Stimulated activated naive CD8-positive, alpha-beta T cell treated with anti-CD3 and anti-CD28 coated beads, Interleukin-15, Interleukin-2, amounts not matched to agents 100 U/mL and 50 U/mL, for 24 hours (primary cell): ENCODE measurements at places on chromosomes 2 and 18.
A peak's percentile ranks its signal among the peaks of the same experiment; 100 is the strongest.

DNA sequence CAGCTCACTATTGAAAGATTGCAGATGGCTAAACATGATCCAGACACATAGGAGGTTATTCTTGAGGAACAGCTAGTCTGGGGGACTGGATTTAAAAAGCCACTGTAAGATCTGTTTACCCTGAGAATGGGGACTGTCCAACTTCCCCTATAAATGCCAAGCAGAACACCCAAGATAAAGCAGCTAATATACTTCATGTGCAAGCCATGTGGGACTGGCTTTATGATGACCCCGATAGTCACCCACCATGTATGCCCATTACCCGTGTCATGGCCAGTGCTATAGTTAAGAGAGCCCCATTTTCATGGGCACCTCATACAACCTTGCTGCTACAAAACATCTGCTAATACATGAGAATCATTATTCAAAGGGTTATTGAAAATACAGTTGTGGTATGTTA is 16.0 kb downstream of the YPEL5 start:
- no peak for DNase-seq

DNA sequence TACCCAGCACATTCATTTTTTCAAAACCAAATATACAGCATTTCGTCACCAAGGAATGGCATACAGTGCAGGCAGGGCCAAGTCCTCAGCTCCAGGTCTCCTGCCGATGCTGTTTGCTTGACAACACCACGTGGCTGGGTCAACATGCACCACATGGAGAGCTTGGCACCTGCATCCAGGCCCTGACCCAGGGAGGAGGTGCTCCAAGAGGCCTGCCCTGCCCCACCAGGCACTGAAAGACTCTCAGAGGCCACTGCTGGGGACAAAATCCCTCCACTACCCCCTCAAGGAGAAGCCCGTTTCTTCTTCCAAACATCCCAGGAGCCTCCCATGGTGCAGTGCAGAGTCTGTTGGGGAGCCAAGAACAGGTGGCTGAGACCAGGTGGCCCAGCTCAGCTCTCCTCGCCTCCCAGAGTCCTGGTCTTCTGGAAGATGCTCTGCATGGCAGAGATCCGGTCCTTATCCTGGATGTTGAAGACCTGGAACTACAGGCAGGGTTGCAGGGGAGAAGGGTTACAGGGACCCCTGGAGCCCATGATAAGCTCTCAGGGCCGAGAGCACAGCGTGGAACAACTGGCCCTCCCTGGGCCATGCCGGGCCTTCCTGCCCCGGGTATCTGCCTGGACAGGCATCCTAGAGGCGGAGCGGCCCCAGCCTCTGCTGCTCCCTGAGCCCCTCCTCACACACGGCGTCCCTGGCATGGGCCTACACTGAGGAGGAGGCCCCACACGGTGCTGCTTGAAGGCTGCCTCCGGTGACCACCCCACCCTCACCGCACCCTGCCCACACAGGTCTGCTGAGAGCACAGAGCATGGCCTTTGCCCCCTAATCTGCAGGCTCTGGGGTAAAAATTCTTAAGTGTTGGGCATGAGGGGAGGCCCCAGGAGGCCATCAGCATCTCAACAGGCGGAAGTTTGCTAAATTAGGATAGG is 9.0 kb downstream of the MAB21L4 start:
- DNase-seq: no peak

DNA sequence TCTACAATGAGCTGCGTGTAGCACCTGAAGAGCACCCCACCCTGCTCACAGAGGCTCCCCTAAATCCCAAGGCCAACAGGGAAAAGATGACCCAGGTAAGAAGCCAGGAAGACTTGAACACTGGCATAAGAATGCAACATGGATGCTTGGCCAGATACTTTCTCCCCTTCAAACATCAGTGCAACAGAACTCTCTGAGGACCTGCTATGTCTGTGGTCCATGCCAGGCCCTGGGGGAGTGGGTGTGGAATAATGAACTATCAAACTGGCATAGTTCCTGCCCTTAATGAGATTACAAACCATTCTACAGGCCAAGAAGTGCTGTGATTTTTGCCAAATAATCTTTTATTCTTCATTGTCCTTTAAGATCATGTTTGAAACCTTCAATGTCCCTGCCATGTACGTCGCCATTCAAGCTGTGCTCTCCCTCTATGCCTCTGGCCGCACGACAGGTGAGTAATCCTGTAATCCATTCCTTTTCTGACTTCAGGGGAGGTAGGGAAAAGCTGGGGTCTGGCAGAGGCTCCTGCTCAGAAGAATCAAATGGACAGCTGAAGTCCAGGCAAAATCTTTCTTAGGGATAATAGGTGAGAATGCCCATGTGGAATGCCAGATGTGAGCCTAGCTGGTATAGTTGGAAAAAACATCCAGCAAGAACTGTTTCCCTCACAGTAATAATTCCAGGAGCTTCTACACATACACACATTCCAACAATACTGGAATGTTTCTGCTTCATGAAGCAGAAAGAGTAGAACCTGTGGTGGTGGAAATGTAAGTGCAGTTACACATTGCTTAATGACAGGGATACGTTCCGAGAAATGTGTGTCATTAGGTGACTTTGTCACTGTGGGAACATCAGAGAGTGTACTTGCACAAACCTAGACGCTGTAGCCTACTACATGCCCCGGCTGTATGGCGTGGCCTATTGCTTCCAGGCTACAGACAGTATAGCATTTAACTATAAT is 16.2 kb downstream of the ACTG2 start:
- DNase-seq: no peak

DNA sequence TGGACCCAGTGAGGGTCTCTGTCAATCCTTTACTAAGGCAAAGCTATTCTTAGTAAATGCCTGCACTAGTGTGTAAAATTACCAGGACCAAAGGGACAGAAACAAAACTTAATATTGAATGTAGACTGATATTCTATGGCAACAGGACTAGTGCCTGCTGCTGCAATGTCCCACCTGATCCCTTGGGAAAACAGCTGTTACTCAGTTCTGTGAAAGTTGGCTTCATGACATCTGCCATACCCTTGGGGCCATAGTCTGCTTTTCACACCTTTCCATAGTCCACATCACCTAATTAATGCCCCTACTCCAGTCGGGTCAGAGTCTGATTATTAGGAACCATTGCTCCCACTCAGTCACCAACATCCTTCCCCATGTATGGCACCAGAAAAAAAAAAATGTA is 14.5 kb downstream of the DNAJC27 start:
- DNase-seq: no peak

- DNase-seq: no peak
Measured at GRCh38 chr2:66815886-66816285, 381.0 kb downstream of the MEIS1 start.

GRCh38 chr2:119749477-119750012 is 10.2 kb upstream of the PTPN4 start:
- DNase-seq: no peak

DNA sequence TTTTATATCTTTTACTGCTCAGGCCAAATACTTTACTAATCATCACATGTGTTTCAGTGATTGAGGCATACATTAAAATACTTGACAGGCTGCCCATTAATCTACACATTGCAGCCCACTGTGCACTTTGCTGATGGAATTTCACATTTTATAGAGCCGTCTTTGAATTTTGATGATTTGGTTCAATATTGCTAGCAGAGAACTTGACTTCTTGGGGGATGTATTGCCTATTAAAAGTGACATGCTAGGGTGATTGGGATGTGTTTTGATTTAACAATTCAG is 1291.0 kb upstream of the GYPC start:
- no peak for DNase-seq

DNA sequence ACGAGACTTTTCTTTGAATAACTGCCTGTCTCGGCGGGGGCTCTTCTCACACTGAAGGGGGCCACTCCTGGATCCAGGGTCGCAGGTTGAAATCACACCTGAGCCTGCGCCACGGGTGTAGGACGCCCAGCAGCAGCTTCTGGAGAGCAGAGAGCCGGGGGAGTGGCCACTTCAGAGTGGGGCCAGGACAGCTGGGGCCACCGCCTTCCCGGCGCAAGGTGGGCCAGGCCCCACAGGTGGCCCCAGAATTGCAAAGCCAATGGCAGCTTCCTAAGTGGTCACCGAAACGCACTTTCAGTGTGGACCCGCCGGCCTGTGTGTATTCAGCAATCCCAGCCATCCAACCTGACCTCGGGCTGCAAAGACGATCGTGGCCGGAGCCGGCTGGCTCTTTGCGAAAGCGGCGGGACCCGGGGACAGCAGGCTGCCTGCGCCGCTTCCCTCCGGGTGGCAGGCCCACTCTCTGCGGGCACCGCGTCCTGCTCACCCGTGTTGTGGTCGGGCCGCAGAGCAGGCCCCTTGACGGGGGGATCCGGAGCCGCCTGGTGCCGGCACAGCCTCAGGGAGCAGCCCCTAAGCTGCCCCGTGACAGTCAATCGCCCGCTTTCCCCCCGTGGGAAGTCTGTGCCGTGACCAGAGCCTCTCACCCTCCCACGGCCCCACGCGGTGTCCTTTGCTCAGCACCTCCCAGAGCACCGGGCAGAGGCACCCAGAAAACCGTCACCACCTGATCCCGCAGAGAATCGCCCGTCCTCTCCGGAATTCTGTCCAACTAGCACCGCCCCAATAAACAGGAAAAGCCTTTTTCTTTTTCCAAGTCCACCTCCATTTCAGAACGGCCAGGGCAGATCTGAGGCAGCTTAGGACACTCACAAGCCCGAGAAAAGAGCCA is 144.7 kb downstream of the ZNF516 start:
- DNase-seq: no peak

DNA sequence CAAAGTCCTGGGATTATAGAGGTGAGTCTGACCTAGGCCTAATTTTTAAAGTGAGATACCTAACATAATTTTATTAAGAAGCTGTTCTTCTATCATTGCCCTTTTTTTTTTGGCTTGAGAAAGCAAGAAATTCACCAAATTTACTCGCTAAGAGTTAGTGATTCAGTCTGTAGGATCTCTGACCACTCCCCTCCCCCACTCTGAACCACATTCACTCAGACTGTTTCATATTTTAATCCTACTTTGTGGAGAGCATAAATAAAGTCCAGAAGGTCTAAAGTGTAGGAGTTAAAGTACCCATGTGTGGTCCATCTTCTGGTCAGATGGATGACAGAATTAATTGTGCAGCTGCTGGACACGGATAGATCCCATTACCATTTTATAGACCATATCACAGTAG is 115.8 kb upstream of the MGAT5 start:
- no peak for DNase-seq

DNA sequence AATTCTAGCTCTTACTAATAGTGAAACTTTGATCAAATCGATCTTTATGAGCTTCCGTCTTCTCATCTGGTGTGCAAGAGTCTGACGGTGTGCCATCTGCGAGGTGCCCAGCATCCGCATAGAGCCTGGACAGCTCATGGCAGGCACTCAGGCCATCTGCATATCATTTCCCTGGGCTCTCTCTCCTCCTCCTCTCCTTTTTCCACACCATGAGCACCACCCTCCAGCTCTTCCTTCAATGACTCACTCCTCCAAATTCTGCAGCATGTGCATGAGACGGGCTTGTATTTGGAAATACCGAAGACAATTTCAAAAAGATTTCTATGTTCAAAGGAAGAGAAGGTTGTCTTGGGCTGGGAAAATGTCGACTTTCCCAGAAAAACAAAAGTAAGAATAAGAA is 161.1 kb downstream of the CCBE1 start:
- no peak for DNase-seq

DNA sequence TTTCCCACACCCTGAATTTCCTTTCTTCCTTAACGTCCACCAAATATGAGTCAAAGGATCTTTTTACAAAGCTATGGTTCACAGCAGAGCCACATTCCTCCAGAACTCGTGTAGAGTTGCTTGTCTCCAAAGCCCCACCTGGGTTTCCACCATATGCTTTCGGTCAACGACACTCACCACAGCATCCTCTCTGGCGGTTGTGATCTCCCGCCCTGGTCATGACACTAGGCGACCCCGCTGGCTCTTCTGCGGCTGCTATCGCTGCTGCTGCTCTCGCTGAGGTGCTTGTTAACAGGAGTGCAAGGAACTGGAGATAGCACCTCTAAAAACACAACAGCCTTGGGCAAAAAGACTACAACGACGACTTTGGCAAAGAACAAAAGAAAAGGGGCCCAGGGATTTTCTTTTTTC is 340 bp downstream of the SLC40A1 start:
- peak; percentile 33 for DNase-seq

- DNase-seq: no peak
Measured at GRCh38 chr2:202436626-202437025, 60.5 kb downstream of the BMPR2 start.

DNA sequence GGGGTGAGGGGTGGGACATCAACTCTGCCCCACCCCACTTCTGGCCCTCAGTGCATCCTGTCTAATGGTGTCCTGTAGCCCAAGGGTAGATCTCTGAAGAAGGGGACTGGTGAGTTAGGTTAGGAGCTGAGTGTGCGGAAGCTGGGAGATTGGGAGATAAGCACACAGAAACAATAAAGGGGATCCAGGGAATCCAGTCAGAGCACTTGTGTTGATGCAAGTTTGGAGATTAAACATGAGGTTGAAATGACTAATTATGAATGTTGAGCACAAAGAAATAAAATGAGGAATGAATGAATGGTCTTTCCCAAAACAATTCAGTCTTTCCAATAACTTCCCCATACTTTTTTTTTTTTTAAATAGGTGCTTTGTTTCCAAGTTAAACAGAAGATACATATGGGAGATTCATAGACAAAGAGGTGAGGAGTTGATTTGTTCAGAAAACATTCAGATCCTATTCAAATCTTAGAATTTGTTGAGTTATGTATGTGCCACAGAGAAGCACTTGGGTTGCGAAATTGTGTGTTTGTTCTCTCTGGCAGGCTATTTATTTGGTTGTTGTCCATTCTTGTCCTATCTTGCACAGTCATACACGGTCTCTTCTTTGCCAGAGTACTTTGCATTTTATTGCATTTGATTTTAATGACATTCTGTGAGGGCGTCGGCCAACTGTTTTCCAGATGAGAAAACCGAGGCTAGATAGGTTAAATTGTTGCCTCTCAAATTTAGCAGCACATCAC is 31.6 kb upstream of the NABP1 start:
- DNase-seq: no peak

DNA sequence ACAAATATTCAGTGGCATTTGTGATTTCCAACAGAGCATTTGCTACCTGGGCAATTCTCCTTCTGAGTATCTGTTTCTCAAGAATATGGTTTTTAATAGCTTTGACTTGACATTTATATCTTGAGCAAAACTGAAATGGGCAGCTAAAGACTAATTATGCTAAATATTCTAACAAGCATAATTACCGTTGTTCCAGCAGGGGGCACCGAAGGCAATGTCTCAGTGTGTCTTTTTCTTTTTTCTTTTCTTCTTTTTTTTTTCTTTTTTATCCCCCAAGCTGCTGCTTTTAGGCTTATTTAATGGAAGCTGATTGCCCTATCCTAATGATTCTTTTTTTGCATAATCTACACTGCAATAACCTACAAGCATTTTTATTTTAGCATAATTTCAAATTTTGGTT is 138.9 kb upstream of the NABP1 start:
- DNase-seq: peak; percentile 41

GRCh38 chr18:13643261-13643751 is 83.1 kb downstream of the FAM210A start:
- DNase-seq: no peak

DNA sequence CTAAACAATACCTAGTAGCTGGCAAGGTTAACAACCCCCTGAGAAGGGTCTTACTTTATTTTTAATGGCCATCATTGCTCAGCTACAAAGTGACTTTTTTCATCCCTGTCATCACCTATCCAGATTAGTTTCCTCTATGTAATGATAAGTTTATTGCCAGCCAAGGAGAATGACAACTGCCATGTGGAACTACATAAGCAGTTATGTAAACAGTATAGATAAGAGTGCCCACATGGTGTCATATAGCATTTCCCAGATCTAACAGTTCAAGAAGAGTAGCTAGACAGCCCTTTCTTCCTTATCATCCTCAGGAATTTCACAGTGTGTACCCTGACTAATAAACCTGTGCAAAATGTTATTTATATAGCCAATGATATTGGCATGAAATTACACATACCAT is 240.2 kb upstream of the PIK3C3 start:
- DNase-seq: no peak
